Left lung (tissue), 14 donors: ENCODE measurements at places on chromosomes 13 and 19.
A peak's percentile ranks its signal among the peaks of the same experiment; 100 is the strongest.

DNA sequence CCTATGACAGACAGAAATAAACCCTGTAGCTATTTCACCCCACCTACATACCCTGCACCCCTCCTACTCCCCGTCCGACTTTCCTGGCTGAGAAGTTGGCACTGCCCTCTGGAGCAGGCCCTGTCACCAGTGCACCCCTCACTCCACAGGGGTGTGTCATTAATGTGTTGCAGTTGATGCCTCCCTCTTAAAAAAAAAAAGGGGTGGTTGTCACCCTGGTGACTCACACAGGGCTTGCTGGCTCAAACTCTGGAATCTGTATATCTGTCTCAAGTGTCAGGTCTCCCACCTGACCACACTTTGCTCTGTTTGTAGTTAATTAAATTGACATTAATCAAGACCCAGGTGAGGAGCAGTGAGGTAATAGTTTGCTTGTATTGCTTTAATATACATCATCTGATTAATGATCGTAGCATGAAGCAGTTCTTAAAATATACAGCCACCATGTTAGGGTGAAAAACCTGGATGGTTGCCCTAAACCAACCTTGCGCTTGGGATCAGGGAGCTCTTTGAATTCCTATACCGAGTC is 2.0 kb upstream of the GATAD2A start:
- DNase-seq: no peak
- H3K36me3 ChIP-seq: no peaks in the 10 kb centered on the region
- no peak overlapping the region for H3K4me3 ChIP-seq
- H3K27me3 ChIP-seq: no peaks in the 10 kb centered on the region
- peaks cover 12% of the 10 kb centered on the region for H3K4me1 ChIP-seq

GRCh38 chr19:47508721-47509120 is 6.1 kb downstream of the NAPA start:
- no peaks in the 10 kb centered on the region for H3K36me3 ChIP-seq
- no peak for DNase-seq
- H3K27me3 ChIP-seq: no peaks in the 10 kb centered on the region
- no peak overlapping the region for H3K4me3 ChIP-seq
- no peak overlapping the region for H3K27ac ChIP-seq

DNA sequence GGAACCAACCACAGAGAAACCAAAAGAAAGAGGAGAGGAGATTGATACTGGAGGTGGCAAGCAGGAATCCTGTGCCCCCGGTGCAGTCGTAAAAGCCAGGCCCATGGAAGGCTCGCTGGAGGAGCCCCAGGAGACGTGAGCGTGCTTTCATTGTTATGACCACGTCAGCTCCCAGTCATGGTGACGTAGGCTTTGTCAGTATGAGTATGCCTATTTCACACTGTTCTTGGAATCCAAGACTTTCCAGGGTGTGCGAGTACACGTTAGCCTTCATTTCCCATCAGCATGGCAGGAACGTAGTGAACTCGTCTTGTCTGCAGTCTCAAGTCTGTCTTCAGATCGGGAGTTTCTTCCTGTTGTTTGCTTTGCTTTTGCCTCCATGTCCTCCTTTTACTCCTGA is 15.4 kb upstream of the CHAMP1 start:
- H3K27ac ChIP-seq: no peak overlapping the region
- peaks cover 89% of the 10 kb centered on the region for H3K36me3 ChIP-seq
- no peaks in the 10 kb centered on the region for H3K4me1 ChIP-seq
- no peak for DNase-seq
- H3K4me3 ChIP-seq: no peak overlapping the region

DNA sequence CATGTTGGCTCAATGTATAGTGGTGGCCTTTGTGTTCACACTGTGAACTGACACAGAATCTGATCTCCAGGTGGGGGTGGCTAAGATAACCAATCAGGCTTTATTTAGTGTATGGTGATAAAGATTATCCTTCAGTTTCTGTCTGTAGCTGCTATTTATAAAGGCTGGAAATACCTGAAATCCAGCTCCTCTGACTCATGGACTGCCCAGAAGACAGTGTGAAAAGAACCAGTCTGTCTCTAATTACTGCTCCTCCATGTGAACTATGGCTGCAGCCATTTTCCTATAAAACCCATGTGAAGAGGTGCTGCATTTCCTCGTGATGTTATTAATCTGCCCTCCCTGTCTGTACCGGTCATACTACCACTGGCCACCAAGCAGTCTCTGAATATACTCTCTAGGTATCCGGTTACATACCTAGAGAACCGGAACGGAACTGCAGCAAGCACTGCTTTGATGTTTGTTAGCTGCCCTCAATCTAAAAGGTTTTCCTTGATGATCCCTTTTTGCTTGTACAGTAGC is 238.0 kb downstream of the LHFPL6 start:
- H3K27me3 ChIP-seq: no peaks in the 10 kb centered on the region
- H3K4me1 ChIP-seq: peaks cover 3% of the 10 kb centered on the region
- H3K36me3 ChIP-seq: no peaks in the 10 kb centered on the region
- H3K4me3 ChIP-seq: no peak overlapping the region
- DNase-seq: no peak
- H3K27ac ChIP-seq: no peak overlapping the region

DNA sequence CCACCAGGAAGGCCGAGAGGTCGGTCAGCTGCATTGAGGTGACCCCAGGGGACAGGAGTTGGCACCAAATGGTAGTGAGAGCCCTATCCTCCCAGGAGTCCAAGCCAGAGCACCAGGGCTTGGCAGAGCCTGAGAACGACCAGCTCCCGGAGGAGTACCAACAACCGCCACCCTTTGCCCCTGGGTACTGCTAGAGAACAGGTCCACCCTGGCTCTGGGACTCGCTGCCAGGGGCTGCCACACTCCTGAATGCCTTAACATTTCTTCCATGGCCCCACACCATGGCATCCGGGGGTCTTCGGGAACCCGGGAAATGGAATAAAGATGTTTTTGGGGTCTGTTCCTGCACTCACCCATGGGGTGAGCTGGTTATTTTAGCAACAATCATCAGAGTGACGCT is 14.1 kb downstream of the HSH2D start:
- H3K4me1 ChIP-seq: peaks cover 14% of the 10 kb centered on the region
- no peak for DNase-seq
- no peak overlapping the region for H3K4me3 ChIP-seq
- H3K27ac ChIP-seq: no peak overlapping the region
- no peaks in the 10 kb centered on the region for H3K27me3 ChIP-seq

DNA sequence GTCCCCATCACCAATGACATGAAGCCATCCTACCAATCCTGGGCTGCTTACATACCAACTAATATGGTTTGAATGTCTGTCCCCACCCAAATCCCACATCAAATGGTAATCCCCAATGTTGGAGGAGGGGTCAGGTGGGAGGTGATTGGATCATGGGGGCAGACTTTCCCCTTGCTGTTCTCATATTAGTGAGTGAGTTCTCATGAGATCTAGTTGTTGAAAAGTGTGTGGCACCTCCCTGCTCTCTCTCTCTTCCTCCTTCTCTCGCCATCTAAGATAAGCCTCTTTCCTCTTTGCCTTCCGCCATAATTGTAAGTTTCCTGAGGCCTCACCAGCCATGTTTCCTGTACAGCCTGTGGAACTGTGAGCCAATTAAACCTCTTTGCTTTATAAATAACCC is 53.6 kb upstream of the FAM124A start:
- H3K4me3 ChIP-seq: no peak overlapping the region
- no peak overlapping the region for H3K27ac ChIP-seq
- H3K36me3 ChIP-seq: no peaks in the 10 kb centered on the region
- H3K4me1 ChIP-seq: no peaks in the 10 kb centered on the region
- H3K27me3 ChIP-seq: no peaks in the 10 kb centered on the region

DNA sequence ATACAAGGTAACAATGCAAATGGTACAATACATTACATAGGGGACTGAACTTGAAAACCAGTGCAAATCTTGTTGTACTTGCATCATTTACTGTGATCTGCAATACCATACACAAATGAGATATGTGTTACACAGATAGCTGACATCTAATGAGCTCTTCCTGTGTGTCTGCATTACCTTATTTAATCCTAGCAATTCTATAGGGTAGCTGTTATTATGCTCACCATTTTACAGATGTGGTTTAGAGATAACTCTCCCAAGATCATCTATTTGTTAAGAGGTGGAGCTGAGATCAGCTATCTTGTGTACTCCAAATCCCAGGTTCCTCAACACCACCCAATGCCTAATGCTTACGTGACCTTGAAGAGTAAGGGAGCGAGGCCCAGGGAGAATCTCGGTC is 21.4 kb upstream of the SERP2 start:
- H3K27ac ChIP-seq: peak overlapping the region; percentile 65
- H3K4me3 ChIP-seq: no peak overlapping the region
- no peaks in the 10 kb centered on the region for H3K4me1 ChIP-seq
- no peaks in the 10 kb centered on the region for H3K36me3 ChIP-seq

DNA sequence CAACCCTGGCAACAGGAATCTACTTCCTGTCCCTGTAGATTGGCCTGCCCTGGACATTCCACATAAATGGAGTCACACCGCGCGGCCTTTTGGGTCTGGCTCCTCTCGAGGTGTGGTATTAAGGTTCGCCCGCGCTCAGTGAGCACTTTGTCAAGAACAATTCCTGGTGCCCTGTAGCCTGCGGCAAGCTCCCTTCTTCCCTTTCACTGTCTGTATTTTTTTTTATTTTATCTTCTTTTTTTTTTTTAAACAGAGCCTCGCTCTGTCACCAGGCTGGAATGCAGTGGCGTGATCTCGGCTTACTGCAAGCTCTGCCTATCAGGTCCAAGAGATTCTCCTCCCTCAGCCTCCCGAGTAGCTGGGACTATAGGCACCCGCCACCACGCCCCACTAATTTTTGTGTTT is 28.3 kb downstream of the PEX11G start:
- H3K4me1 ChIP-seq: no peaks in the 10 kb centered on the region
- no peak overlapping the region for H3K27ac ChIP-seq
- H3K27me3 ChIP-seq: no peaks in the 10 kb centered on the region
- no peak for DNase-seq
- H3K36me3 ChIP-seq: peaks cover 100% of the 10 kb centered on the region

DNA sequence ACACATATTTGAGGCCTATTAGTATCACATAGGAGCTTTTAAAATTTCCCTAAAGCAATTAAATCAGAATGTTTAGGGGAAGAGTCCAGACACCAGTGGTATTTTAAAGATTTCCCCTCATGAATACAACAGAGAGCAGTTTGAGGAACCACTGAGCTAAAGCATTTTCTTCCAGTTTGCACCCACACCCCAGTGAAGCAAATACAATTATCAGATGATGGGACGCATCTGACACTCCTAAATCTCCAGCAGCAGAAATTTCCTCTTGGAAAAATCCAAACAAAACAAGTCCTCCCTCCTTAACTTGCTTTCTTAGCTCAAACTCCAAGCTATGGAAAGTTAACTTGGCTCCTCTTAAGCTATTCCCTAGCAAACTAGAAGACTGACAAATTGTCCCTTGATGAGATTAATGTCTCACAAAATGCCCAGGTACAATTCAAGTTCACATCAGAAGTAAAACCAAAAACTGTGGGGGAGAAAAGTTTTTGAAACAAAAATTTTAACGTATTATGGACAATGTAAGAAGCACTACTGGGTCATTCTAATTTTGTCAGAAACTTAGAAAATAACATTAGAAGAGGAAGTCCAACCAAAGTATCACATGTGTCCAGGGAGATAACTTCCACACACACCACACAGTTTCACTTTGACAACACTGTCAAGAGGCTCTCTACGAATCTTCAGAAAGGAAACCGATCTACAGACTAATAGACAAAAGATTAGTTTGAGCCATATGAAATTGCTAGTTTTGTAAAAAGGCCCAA is 74.1 kb downstream of the ABCC4 start:
- DNase-seq: no peak
- peaks cover 14% of the 10 kb centered on the region for H3K4me1 ChIP-seq
- H3K27ac ChIP-seq: peak overlapping the region; percentile 50
- no peak overlapping the region for H3K4me3 ChIP-seq

DNA sequence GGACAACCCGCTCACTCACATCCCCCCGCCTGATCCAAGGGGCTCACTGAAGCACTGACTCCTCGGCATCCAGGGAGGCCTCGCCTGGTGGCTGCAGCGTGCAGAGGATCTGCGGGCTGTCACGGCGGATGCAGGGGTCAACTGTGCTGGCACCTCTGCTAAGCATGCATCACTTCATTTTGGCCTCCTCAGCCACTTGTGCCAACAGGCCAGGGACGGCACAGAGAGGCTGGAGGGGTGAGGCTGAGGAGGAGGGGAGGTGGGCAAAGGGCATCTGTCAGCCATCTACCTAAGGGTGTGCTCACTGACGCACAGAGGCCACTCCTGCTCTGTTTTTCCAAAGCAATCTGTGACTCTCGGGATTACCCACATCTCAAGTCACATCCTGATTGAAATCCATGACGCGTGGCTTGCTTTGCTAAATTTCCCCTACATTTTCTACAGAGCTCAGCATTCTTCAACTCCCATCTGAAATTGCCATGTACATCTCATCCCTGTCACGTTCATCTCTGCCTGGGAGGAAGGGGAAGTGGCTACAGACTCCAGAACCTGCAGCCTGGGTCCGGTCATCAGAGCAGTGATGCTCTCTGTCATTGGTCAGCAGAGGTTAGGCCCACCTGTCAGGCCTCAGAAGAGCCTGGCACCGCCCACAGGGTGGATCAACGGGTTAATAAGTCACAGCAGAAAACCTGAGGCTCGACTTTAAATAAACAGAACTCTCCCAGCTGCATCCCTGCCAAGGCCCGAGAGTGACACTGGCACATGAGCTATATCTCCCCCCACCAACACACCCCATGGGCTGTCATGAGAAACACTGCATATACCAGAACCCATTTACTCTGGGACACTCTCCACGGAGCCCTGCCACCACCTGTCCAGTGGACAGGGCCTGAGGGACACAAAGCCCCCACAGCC is 17.6 kb downstream of the ELL start:
- no peak overlapping the region for H3K27ac ChIP-seq
- no peaks in the 10 kb centered on the region for H3K27me3 ChIP-seq
- H3K36me3 ChIP-seq: no peaks in the 10 kb centered on the region

DNA sequence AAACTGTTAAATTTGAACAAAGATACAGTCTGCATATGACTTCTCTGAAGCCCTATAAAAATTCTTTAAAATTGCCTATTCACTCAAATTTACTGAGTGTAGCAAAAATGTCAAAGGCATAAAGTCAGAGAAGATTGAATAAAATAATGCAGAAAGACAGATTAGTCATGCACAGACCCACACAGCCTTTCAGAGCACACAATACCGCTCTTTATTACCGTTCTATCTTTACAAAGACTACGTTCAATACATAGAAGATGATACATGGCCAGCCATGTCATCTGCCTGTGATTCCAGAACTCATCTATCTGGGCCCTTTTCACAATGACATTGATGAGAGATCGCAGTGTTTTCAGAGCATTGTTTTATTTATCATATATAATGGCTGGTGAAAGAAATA is 107.2 kb downstream of the URI1 start:
- H3K4me3 ChIP-seq: no peak overlapping the region
- H3K27ac ChIP-seq: no peak overlapping the region
- H3K36me3 ChIP-seq: no peaks in the 10 kb centered on the region
- DNase-seq: no peak
